ENCODE measurements at places on chromosomes 6 and 20.

DNA sequence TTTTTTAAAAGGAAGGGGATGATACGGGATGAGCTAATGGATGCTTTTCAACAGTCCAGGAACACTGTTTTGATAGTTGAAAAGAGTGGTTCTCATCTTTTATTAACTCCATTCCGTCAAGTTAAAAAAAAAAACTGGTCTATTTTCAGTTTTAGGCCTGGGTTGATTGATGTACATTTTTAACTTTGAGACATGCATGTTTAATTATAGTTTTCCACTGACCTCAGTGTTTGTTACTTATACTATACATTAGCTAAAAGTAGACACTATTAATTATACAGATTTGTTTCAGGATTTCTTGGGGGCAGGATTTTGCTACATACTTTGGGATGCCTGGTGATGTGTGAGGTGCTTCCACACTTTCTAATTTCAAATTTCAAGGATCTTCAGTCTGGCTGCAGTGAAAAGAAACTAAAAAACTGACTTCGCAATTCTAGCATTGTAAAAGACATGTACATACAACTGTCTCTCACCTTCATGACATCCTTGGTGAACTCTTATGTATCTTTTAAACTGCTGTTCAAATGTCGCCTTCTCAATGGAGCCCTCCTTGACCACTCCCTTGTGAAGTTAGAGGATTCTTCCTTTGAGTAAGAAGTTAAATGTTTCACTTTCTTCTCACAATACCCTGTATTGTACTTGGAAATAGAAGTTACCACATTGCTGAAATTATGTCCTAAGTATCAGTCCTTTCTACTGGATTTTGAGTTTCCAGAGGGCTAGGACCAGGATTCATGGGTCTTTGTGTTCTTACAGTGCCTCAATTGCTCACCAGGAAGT is 101.7 kb downstream of the TSHZ2 start:
- DNase-seq, result no peak

DNA sequence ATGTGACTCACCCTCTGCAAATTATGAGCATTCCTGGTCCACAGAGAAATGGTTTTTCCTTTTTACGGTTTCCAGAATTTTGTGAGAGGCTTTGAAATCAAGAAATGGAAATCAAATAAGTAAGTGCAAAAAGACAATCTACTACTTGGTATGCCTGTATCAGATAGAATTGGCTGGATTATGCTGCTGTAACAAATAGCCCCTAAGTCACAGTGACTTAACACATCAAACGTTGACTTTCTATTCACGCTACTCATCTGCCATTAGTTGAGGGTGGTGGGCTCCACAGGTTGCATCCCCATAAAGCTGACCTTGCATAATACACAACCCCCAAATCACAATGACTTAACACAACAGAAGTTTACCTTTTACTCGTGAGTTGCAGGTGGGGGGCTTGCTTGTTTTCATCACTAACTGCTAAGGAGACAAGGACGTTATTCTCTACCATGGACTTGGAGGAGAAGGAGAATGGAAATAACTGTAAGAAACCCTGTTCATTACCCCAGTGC is 44.4 kb downstream of the TSHZ2 start:
- no peak for DNase-seq

- DNase-seq, result no peak
Observed at GRCh38 chr20:20463933-20464374, 96.0 kb downstream of the INSM1 start.

DNA sequence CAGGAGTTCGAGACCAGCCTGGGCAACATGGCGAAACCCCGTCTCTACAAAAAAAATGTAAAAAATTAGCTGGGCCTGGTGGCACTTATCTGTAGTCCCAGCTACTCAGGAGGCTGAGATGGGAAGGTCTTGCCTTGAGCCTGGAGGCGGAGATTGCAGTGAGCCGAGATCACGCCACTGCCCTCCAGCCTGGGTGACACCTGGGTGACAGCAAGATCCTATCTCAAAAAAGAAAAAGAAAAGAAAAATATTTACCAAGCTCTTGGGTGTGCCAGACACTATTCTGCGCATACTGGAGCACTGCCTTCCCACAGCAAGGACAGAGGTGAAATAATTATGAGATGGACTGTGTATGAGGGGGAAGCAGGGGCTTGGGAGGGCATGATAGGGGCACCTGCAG is 19.6 kb downstream of the POFUT1 start:
- no peak for DNase-seq

DNA sequence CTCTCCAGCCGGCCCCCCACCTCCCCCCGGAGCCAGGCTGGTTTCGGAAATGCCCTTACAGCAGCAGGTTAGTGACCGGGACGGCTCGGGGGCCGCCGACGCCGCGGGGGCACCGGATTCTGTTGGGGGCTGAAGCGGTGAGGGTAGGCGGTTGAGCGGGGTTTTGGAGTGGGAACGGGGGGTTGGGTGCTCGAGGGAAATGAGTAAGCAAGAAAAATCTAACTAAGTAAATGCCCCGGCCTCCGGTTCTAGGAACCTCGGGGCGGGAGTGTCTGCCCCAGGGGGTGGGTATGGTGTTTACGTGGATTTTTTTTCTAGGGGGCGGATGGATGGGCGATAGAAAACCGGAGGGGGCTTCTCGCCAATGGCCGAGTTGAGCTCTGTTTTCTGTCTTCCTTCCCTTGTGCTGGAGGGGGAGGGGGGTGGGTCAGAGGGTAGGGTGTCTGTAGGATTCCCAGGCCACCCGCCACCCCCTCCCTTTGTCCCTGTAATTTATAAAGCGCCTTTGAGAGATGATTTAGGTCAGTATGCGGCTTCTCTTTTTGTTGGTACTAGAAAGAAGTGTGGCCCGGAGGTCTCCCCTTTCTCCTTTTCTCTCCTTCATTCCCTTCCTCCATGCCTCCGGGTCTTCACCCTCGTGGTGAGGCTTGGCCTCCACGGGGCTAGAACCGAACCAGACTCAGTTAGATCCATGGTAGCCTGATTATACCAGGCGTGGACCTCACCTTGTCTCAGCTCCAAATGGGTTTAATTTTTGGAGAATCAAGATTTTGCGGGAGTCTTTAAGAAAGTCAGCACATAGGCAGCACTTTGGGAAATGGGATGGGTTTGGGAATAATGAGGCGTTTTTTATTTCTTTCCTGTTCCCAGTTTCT is 2.3 kb downstream of the E2F3 start:
- DNase-seq, result no peak

Measured in Jurkat, Clone E6-1 (cell line).